ENCODE measurements at places on chromosomes 16 and 17. TPM values are rescaled to one million over a fixed set of nuclear protein-coding genes. Genes with fewer than 3 reads are reported as not detected.

Gene C16orf82
- total RNA-seq: not detected

Gene NTN1
- total RNA-seq: 0.69 TPM

Gene KCNJ12
- total RNA-seq: not detected

Gene MAF
- total RNA-seq: 46.7 TPM

Gene TM4SF5
- not detected for total RNA-seq

Gene KRTAP9-3
- total RNA-seq: not detected

Gene TPSD1
- not detected for total RNA-seq

Gene DHRS7B
- total RNA-seq: 19.5 TPM

Gene USH1G
- not detected for total RNA-seq

Gene MYH4
- total RNA-seq: not detected

Gene TMED6
- total RNA-seq: 3.3 TPM

Gene MRC2
- total RNA-seq: 14.2 TPM

Gene CLEC19A
- total RNA-seq: not detected

Gene PPP1R1B
- not detected for total RNA-seq

Gene ITGAL
- 517 TPM for total RNA-seq

Gene GP1BA
- 0.26 TPM for total RNA-seq

Gene MYH3
- 5.4 TPM for total RNA-seq

Gene KCNG4
- total RNA-seq: not detected

Gene TEKT5
- 0.23 TPM for total RNA-seq

Gene GNGT2
- total RNA-seq: 27.5 TPM

Gene UNC13D
- 89.0 TPM for total RNA-seq

Gene TMEM114
- not detected for total RNA-seq

Gene SLX4
- total RNA-seq: 15.7 TPM

Gene FBXL16
- 8.8 TPM for total RNA-seq

Gene TBX2
- total RNA-seq: 0.44 TPM

Gene KRT31
- not detected for total RNA-seq

Gene HBM
- total RNA-seq: not detected

Gene SMIM36
- not detected for total RNA-seq

Gene TPSAB1
- total RNA-seq: not detected

Gene ADAD2
- total RNA-seq: 0.43 TPM

Gene CLDN7
- 1.9 TPM for total RNA-seq

Gene VAC14
- total RNA-seq: 29.6 TPM

Gene PSME3
- total RNA-seq: 91.2 TPM

Gene STAT3
- 380 TPM for total RNA-seq

Gene MAPK7
- 16.7 TPM for total RNA-seq

Gene RHOT1
- 29.9 TPM for total RNA-seq

Gene NPIPB6
- 3.9 TPM for total RNA-seq

Gene KRT23
- total RNA-seq: not detected

Gene SLC16A6
- total RNA-seq: 5.9 TPM

Gene HSD11B2
- total RNA-seq: 1.1 TPM

Gene HIC1
- 11.7 TPM for total RNA-seq

Gene TMC6
- total RNA-seq: 137 TPM
